Small intestine (tissue), 16 donors: ENCODE measurements at places on chromosomes 13 and 19. TPM values are rescaled to one million over a fixed set of nuclear protein-coding genes. Genes with fewer than 3 reads are reported as not detected.

DNA sequence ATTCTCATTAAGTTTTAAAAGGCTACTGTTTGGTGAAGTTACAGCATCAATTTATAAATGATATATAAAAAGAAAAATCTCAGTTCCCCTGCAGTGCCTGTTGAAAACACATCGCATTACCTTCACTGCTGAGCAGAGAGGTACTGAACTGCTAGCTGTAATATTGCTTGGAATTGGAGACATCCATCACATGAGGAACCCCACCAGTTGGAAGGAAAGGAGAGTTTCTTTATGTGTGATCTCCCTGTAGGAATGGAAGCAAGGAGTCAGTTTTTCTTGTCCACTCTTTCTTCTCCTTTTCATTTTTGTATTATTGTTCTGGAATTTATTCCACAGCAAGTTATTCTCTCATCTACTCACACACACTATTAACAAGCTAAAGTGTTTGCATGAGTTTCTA is 1586.0 kb upstream of the PRR20A start:
- no peaks in the 10 kb centered on the region for H3K36me3 ChIP-seq
- H3K4me3 ChIP-seq = no peak overlapping the region
- H3K27me3 ChIP-seq = no peaks in the 10 kb centered on the region
- no peaks in the 10 kb centered on the region for H3K4me1 ChIP-seq

The GADD45B gene
- 12.1 TPM for polyA plus RNA-seq

GRCh38 chr19:28685802-28686201 is 527.1 kb downstream of the UQCRFS1 start:
- H3K27me3 ChIP-seq = no peaks in the 10 kb centered on the region
- no peak overlapping the region for H3K27ac ChIP-seq
- H3K4me1 ChIP-seq = no peaks in the 10 kb centered on the region
- H3K36me3 ChIP-seq = no peaks in the 10 kb centered on the region
- DNase-seq = no peak

The PRTN3 gene
- 0.41 TPM for polyA plus RNA-seq

DNA sequence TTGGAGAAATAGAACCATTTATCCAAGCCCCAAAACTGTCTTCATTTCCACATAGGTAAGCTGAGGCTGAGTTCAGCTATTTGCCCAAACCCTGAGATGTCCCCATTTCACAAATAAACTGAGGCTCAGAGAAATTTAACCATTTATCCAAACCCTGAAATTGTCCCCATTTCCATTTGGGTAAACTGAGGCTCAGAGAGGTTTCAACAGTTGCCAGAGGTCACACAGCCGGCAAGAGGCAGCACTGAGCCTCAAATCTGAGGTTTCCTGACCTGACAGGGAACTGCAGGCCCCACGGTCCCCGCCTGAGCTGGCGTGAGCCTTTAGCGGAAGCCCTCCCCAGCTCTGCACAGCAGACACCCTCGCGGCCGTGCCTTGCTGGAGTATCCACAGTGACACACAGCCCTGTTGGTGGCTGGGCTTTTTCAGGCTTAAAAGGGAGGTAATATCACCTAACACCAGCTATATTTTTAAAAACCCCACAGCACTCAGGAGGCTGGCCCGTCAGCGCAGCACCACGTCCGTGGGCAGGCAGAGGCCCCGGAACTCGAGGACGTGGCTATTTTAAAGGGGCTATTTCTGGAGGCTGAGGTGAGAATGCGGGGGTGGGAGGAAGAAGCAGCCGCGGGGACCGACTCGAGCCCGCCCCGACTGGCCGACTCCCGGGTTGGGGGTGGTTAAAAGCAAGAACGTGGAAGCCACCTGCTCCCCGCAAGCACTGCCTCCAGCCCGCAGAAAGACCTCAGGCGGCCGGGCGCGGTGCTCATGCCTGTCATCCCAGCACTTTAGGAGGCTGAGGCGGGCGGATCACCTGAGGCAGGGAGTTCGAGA is 18.5 kb downstream of the PTPRS start:
- no peak for DNase-seq
- no peak overlapping the region for H3K27ac ChIP-seq
- no peaks in the 10 kb centered on the region for H3K36me3 ChIP-seq
- no peaks in the 10 kb centered on the region for H3K27me3 ChIP-seq
- H3K4me3 ChIP-seq = no peak overlapping the region

GRCh38 chr13:102693776-102694175 is 1.1 kb downstream of the METTL21C start:
- H3K36me3 ChIP-seq = no peaks in the 10 kb centered on the region
- no peaks in the 10 kb centered on the region for H3K4me1 ChIP-seq
- no peak overlapping the region for H3K27ac ChIP-seq
- no peak overlapping the region for H3K4me3 ChIP-seq

The HAUS8 gene
- polyA plus RNA-seq = 16.5 TPM

- H3K27ac ChIP-seq = no peak overlapping the region
- H3K4me3 ChIP-seq = no peak overlapping the region
- H3K36me3 ChIP-seq = no peaks in the 10 kb centered on the region
- H3K4me1 ChIP-seq = peaks cover 4% of the 10 kb centered on the region
- no peak for DNase-seq
Observed at GRCh38 chr19:2888731-2889224, 11.9 kb upstream of the ZNF57 start.

- DNase-seq = peak; percentile 45
- H3K27ac ChIP-seq = no peak overlapping the region
- no peak overlapping the region for H3K4me3 ChIP-seq
- no peaks in the 10 kb centered on the region for H3K36me3 ChIP-seq
- H3K27me3 ChIP-seq = no peaks in the 10 kb centered on the region
Observed at GRCh38 chr13:75715601-75716523, 79.7 kb downstream of the LMO7 start.

- H3K27ac ChIP-seq = no peak overlapping the region
- DNase-seq = no peak
- H3K4me1 ChIP-seq = peaks cover 12% of the 10 kb centered on the region
- H3K27me3 ChIP-seq = no peaks in the 10 kb centered on the region
Observed at GRCh38 chr19:7975037-7975436, 30.4 kb downstream of the ELAVL1 start.

DNA sequence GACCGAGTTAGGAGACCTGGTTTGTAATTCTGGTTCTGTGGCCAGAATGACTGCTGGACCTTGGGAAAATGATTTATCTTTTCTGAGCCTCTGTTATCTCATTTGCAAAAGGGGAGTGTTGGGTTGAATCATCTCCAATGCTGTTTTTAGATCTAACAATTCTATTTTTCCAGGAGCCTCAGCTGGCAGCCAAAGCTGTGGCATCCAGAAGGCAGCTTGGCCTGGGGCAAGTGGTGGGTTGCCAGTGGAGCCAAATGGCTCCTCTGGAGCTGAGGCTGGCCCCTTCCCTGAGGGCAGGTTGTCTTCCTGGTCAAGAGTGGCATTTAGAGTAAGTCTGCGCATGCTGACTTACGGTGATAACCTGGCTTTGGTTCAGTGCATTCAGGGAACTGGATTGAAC is 21.3 kb downstream of the B3GLCT start:
- no peak overlapping the region for H3K27ac ChIP-seq
- no peak overlapping the region for H3K4me3 ChIP-seq
- no peaks in the 10 kb centered on the region for H3K27me3 ChIP-seq
- no peaks in the 10 kb centered on the region for H3K4me1 ChIP-seq
